Activated T-cell treated with anti-CD3 and anti-CD28 coated beads, Interleukin-2, amount 50 U/mL, for 48 hours (primary cell): ENCODE measurements at places on chromosomes 12 and 14.
A peak's percentile ranks its signal among the peaks of the same experiment; 100 is the strongest.

DNA sequence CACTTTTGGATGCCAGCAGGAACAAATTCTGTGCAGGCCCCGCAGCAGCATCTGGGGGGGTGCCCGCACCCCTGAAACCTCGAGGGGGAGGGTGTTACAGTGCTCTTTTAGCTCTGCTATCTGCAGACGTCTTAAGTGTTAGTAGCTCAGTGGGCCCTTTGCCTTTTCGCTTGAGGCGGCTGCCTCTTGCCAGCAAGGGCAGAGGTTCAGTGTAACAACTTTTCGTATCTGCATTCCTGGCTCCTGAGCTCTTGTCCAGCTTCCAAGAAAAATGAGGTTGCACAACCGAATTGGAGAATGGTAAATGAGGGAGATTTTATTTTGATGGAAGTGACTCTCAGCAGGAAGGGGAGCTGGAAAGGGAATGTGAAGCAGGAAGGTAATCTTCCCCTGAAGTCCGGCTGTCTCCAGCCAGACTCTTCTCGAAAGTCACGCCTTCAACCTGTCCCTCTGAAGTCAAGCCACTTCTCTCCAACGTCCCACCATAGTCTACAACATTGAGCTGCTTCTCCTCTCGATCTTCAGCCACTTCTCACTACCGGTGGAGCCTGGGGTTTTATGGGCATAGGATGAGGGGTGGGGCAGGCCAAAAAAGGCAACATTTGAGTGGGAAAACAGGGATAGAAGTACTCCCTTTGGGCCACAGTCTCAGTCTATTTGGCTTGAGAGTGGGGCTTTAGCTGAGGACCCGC lies 17.8 kb downstream of the TAS2R50 start:
- DNase-seq: no peak

GRCh38 chr12:32454075-32454474 lies 54.7 kb downstream of the FGD4 start:
- no peak for DNase-seq

GRCh38 chr12:108282676-108283075 lies 56.4 kb downstream of the CMKLR1 start:
- DNase-seq: no peak

GRCh38 chr12:23722655-23723054 lies 226.8 kb downstream of the SOX5 start:
- DNase-seq: no peak

- no peak for DNase-seq
Measured at GRCh38 chr14:21136024-21136423, 19.8 kb downstream of the OR5AU1 start.

- DNase-seq: no peak
Measured at GRCh38 chr12:88328090-88328489, 186.0 kb downstream of the TMTC3 start.

DNA sequence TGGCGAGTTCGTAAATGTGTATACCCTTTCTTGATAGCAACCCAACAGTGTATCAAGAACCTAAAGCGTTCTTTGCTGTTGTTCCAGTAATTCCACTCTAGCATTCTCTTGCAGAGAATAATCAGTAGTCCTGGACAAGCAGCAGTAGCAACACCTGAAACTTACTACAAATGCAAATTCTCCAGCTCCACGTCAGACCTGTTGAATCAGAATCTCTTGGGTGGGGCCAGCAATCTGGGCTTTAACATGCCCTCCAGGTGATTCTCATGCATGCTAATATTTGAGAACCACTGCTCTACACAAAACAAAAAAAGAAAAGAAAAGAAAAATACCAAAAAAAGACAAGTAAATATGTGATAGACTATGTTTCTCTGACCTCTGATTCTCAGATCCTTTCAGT lies 10.1 kb downstream of the PTGDR start:
- DNase-seq: no peak

DNA sequence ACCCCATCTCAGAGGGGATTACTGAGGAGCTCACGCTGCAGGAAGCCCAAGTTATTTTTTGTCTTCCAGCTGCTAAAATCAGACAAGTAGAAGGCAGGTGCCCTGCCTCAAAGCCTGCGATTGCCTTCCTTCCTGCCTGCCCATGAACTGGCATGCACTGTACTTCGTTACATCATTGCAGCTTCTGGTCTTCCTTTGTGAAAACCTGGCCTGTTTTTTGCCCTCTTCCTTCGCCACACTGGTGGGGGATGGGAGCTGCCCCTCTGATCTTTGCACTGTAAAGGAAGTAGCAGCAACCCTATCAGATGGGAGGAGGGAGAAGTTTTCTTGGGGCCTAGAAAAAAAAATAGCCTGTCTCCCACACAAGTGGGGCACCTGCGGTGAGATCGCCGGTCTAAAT lies 1098.7 kb downstream of the BCL11B start:
- DNase-seq: no peak

GRCh38 chr14:77037215-77037937 lies 8.9 kb upstream of the IRF2BPL start:
- DNase-seq: no peak

DNA sequence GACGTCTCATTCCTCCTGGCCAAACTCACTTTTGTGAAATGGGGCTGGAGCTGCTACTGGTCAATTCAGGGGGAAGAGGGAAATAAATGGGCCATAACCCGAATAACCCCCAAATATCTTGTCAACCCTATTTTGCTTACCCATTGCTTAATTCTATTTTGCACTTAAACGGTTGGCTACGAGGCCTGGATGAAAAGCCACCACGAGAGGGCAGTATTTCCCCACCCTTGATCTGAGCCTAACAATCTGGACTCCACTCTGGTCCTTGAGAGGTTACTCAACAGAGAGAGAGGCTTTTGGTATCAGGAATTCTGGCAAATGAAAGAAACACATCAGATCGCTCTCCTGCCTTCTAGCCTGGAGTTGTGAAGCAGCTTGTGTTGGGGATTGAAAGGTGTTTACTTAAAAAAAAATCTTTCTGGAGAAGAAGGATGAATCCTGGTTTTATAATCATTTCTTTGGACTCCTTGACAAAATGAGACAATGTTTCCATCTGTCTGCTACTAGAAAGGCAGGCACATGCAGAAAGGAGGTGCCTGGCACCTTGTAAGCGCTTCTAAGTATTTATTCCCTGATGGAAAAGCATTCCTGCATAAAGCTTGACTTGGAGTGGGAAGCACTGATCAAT lies 22.4 kb upstream of the FBXO21 start:
- DNase-seq: peak; percentile 74

DNA sequence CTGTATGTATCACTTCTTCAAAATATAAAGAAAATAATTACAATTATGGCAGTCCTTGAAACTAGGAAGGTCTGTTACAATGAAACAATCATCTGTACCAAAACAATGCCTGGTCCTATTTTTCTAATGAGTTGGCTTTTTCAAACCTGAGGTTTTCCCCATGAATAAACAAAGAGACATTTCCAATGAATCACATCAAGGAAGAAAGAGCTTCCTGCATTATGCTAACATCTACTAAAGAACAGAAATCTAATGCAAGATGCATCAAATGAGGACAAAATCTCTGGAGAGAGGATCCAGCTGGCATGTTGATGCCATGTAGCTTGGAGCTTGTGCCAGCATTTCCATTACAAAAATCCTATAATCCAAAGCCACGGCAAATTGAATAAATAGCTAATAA lies 29.3 kb downstream of the NIN start:
- DNase-seq: no peak

- DNase-seq: no peak
Measured at GRCh38 chr12:8991371-8992345, 2.3 kb downstream of the KLRG1 start.

- DNase-seq: no peak
Measured at GRCh38 chr14:98008381-98009113, 1211.4 kb downstream of the VRK1 start.

DNA sequence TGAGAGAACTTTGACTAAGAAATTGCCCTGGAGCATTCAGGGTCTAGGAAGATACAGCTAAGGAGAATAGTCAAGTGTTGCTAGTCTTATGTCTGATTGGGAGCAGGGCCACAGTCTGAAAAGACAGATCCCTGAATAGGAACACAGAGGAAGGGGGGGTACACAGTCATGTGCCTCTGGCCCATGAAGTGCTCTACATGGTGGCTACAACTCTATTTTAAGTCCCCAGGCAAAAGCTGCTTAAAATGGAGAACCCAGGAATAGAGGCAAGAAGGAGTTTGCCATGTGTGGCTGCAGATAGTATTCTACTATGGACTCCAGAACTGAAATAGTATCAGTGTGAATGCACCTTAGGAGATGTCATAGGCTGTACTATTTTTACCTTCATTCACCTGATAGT lies 118.0 kb upstream of the NPAS3 start:
- DNase-seq: no peak

- DNase-seq: peak; percentile 73
Measured at GRCh38 chr12:30823156-30823699, 68.5 kb upstream of the CAPRIN2 start.

DNA sequence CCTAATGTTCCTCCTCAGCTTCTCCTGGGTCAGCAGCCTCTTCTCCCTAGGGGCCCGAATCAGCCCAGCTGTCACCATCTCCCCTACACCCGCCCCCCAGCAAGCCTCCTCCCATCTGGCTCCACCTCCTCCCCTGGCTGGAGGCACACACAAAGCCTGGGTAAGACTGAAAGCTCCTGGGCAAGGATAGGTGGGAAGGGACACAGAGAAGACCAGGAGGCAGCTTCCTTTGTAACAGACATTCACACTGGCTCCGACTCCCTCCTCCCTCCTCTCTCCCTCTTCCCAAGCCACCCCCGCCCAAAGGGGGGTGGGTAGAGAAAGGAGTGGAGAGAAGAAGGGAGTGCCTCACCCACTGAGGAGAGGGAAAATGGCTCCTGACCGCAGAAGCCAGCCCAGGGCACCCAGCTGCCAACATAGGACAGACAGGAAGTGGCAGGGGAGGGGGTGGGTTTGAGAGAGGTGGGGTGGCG lies 4.0 kb downstream of the CHD4 start:
- DNase-seq: no peak

- no peak for DNase-seq
Measured at GRCh38 chr12:79203058-79203647, 338.6 kb downstream of the SYT1 start.

DNA sequence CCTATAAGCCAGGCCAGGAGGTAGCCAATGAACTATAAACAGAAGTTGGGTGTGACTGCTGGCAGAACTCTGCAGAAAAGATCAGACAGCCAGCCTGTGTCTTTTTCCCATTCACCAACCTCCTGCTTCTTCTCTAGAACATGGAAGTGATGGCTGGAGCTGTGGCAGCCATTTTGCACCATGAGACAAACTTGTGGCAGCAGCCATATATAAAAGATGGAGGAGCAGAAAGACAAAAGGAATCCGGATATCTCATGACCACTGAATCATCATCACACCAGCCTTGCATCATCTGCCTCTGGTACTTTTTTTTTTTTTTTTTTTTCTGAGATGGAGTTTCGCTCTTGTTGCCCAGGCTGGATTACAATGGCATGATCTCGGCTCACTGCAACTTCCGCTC lies 8.7 kb downstream of the BEGAIN start:
- no peak for DNase-seq
